Pancreas (tissue), 10 donors: ENCODE measurements at places on chromosomes 1 and 21.

DNA sequence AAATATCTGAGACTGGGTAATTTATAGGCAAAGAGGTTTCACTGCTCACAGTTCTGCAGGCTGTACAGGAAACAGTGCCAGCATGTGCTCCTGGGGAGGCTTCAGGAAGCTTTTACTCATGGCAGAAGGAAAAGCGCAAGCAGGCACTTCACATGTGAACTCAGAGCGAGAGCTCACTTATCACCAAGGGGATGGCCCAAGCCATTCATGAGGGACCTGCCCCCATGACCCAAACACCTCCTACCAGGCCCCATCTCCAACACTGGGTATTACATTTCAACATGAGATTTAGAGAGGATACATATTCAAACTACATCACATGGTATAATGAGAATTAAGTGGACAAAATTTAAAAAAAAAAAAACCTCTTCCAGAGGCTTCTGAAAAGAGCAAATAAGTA lies 13.7 kb downstream of the WASF2 start:
- no peak for DNase-seq

- DNase-seq: no peak
These were observed 30.2 kb downstream of the CHAF1B start for GRCh38 chr21:36415375-36415774.

- no peak for DNase-seq
These were observed 6.8 kb upstream of the HAO2 start for GRCh38 chr1:119361620-119362344.

DNA sequence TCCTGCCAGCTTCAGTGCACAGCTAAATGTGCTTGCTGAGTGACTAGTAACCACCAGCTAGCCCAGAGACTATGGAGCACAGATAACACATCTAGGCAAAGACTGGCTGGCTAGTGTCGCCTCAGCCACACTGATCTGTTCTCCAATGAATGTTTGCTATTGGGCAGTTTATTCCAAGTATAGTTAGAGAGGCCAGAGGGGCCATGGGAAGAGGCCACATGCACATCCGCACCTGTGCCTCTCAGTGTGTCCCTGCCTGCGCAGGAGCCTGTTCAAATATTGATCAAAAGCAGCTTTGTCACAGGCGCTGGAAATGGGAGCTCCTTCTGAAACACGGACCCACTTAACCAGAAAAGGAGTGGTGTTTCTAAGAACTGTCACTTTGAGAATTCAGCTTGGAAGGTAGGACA lies 51.3 kb upstream of the ATP1A1 start:
- DNase-seq: peak; percentile 78

DNA sequence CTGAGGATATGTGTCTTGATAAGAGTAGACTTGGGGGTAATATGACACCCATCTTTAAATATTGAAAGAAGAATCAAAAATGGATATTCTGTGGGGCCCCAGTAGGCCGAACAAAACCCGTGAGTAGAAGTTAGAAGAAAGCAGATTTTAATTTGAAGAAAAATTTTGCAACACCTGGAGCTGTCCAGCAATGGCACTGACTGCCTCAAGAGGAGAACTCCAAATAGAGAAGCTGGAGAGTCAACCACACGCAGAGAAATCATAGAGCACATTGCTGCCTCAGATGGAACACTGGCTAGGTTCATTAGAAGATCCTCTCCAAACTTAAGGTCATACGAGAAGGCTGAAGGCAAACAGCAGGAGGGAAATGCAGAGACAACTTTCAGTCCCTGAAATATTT lies 6.8 kb downstream of the NHLH1 start:
- no peak for DNase-seq

- DNase-seq: no peak
These were observed 1.2 kb downstream of the LORICRIN start for GRCh38 chr1:153260585-153261280.

DNA sequence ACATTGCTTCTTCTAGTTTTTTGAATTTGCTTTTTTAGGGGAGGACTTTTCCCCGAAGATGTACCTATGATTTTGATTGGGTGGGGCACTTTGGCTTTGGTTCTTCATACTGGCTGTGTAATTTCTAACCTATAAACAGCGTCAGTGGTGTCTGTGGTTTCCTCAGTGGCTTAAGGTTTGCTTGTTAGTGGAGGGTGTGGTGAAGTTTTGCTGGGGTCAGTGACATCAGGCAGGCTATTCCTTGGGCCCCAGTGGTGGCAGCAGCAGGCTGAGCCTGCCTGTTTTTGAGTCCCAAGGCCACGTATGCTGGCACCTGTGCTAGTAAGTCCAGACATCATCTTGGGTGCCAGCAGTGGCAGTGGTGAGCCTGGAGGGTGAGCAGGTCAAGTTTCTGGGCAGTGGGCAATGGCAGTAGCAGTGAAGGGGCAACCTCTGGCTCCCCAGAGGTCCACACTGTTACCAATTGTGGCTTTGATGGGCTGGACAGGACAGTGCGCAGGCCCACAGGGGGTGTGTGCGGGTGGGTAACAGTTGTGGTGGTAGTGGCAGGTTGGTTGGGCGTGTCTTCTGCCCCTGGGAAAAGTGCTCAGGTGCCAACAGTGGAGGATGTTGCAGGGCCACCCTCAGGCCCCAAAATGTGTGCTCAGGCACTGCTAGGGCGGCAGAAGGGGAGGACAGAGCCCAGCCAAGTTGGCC lies 54.9 kb upstream of the B3GALT2 start:
- DNase-seq: no peak

DNA sequence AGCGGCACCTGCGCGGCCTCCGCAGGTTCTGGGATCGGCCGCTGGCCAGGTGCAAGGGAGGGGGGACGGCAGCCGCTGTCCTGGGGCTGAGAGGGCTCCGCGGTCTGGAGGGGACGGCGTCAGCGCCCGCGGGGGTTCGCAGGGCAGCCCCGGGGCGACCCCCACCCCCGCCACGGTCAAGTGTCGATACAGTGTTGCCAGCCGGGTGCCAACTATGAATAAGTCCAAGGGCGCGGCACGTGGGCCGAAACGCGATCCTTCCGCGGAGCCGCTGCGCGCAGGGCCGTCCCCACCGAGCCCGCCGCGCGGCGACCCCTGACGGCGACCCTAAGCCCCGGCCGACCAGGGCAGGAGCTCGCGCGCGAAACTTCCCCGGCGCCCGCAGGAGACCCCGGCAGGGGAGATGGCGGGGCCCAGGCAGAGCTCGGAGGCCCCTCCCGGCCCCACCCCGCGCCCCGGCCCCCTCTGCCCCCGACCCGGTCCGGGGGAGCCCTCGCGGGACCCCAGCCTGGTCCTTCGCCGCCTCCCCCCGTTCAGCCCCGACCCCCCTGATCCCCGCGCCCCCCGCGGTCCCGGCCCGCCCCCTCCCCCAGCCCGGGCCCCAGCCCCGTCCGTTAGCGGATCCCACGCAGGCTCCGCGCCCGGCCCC lies 586 bp upstream of the AGPAT3 start:
- DNase-seq: peak; percentile 75

GRCh38 chr1:209404577-209404976 lies 178.9 kb upstream of the CAMK1G start:
- DNase-seq: no peak
